ENCODE measurements at places on chromosomes 11 and 22. TPM values are rescaled to one million over a fixed set of nuclear protein-coding genes. Genes with fewer than 3 reads are reported as not detected.

DNA sequence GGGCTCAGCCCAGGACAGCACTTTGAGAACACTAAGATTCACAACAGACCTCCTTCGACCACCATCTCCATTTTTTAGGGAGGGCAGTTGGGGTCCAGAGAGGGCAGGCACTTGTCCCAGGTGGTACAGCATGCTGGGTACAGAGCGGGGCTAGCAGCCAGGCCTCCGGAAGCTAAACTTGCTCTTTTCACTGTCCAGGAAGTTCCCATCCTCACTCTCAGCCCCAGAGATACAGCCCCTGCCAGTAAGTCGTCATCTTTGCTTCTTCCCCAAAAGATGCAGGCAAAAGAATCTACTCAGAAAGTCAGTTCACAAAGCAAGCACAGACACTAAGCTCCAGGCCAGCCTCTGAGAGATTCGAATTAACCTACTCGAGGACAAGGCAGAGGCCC lies 6.7 kb upstream of the RAB3IL1 start:
- no peak for DNase-seq

Gene TPBGL
- total RNA-seq: 0.12 TPM

Gene BIRC3
- 4.7 TPM for total RNA-seq

- DNase-seq: peak; percentile 23
Measured at GRCh38 chr11:86360775-86361395, 13.8 kb upstream of the CCDC81 start.

Gene JAML
- total RNA-seq: 0.30 TPM

- DNase-seq: no peak
Measured at GRCh38 chr11:109960831-109961230, 132.4 kb upstream of the ZC3H12C start.

- no peak for DNase-seq
Measured at GRCh38 chr11:10289765-10290380, 4.1 kb downstream of the SBF2 start.
